ENCODE measurements at places on chromosomes 7 and 10.

DNA sequence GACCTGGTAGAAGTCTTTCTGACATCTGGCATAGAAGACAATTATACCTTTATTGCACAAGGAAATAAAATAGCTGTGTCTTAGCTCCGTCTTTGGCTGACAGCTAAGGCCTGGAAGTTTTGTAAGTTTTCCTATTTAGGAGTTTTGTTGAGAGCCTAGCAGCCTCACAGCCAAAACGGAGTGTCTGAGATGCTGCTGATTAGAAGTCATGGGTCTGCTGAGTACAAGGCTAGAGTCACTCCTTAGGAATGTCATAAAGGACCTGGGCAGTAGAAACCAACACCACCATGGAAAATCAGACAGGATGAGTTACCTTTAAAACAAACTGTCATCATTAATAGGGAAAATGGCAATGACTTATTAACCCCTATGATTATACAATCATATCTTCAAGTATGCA, 442.5 kb downstream of the KCNMA1 start:
- DNase-seq = no peak

DNA sequence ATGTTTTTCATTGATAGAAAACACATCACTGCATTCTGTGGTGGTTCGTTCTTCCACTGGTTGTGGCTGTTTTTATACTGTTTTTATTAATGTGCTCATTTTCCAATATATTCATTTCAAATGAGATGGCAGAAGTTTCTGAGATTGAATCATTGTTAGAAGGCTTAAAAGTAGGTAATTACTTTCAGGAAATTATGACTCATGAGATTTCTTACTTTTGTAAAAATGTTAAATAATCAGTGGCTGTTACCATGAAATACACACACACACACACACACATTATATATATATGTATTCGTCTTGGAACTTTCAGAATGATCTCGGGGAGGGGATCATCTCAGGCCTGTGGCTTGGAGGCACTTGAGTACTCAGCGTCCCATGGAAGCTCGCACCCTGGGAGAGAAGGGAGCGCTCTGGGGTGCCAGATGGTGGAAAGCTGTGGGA, 66.1 kb downstream of the ZMYND11 start:
- DNase-seq = no peak

- no peak for DNase-seq
These were observed 20.8 kb downstream of the AKR1E2 start for GRCh38 chr10:4846775-4847174.

GRCh38 chr7:131655447-131655846, 99.0 kb upstream of the PODXL start:
- DNase-seq = no peak

- DNase-seq = no peak
These were observed 36.1 kb upstream of the COMMD3 start for GRCh38 chr10:22280078-22280477.

GRCh38 chr7:147509541-147510200, 1080.9 kb upstream of the C7orf33 start:
- DNase-seq = no peak

- peak; percentile 33 for DNase-seq
These were observed 495 bp downstream of the EIF3B start for GRCh38 chr7:2354939-2355704.

DNA sequence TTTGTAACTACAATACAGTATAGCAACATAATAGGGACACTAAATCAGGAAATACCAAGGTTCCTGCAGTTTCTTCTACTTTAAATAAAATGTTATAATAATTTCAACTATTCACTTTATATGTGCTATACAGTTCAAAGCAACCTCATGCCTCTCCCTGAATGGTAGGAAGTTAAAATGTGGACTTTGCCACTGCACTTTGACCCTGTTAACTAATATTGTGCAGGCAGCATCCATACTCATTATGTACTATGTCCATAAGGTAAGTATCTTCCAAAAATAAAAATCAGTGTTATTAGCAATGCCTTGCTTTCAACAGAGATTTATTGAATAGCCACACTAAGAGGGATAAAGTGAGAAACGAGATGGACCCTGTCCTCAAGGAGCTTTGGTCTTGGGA, 4.8 kb downstream of the STEAP4 start:
- DNase-seq = no peak

DNA sequence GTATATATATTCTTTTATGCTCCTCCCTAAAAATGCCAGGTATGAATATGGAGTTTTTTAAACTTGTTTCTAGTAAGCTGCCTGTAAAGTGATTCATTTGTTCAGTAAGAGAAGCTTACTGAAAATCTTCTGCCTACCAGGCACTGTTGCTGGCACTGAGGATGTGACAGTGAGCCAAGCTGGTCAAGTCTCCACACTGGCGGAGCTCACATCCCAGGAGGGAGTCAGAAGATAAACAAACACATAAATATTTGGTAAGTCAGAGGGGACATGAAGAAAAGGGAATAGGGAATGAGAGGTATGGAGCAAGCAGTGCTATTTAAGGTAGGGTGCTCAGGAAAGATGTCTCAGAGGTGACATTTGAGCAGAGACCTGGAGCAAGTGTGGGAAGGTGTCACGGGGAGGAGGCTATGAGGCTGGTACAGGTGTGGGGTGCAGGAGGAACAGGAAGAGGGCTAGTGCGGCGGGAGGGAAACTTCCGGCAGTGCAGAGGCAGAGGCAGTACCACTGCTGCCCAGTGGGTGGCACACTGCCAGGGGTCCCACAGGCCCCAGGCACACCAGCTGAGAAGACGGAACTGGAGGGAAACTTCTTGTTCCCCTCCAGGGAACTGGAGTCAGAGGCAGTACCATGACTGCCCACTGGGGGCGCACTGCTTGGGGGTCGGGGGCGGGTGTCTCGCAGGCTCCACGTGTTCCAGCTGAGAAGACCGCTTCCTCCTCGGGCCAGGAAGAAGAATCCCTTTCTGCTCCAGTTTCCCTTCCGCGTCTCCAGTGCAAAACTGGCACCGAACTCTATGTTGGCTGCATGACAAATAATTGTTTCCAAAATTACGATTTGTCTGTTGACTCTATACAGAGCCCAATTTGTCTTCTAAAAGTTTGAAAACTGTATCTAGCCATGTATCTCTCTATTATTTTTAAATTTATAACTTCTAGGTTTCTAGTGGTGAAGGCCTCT, 161.0 kb downstream of the TEX36 start:
- no peak for DNase-seq

DNA sequence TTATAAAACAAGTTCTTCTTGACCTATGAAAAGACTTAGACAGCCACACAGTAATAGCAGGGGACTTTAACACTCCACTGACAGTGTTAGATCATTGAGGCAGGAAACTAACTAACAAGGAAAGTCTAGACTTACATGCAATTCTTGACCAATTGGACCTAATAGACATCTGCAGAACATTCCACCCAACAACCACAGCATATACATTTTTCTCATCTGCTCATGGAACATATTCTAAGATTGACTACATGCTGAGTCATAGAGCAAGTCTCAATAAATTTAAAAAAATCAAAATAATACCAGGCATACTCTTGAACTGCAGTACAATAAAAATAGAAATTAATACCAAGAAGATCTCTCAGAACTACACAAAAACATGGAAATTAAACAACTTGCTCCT, 219.5 kb upstream of the HPS1 start:
- DNase-seq = no peak

GRCh38 chr10:113988535-113988934, 55.1 kb upstream of the ADRB1 start:
- no peak for DNase-seq

DNA sequence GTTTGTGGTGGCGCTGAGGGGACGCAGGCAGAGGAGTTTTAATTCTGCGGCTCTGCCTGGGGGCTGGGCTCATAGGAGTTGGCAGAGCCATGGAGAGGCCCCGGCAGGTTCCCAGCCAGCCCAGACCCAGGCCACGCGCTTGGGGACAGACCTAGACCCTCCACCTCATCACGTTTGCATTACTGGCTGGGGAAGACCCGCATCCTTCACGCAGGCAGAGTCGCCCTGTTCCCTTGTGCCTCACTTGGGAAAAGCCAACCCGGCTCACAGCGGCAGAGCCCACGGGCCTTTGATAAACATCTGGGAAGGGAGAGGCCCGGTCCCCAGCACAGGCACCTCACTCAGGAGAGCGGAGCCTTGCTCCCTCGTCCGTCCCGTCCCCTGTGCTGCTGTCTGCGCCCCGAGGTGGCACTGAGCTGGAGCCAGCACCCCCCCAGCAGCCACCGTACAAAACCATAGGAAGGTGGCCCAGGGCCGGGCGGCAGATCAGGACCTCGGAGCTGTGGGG, 112.8 kb downstream of the CYTH3 start:
- no peak for DNase-seq

All from T47D (cell line).